ENCODE measurements at places on chromosomes 2 and 18.

DNA sequence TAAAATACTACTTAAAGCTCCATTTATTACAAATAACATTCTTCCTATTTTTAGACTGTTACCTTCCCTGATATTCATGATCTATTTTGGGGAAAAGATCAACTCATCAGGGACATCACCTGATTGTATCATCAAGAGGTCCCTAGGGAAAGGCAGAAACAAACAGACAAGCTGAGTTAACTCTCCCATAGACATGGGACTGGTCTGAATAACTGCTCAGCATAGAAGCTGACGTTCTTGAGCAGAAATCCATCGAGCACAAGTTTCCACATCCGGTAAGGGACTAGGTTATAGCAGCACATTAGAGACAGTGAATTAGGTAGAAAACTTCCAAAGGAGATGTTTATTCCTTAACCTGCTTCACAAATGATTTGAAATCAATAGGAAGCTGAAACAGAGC lies 1100.4 kb upstream of the SLC39A10 start:
- DNase-seq: no peak

GRCh38 chr2:66408905-66409304 lies 26.0 kb upstream of the MEIS1 start:
- DNase-seq: no peak

DNA sequence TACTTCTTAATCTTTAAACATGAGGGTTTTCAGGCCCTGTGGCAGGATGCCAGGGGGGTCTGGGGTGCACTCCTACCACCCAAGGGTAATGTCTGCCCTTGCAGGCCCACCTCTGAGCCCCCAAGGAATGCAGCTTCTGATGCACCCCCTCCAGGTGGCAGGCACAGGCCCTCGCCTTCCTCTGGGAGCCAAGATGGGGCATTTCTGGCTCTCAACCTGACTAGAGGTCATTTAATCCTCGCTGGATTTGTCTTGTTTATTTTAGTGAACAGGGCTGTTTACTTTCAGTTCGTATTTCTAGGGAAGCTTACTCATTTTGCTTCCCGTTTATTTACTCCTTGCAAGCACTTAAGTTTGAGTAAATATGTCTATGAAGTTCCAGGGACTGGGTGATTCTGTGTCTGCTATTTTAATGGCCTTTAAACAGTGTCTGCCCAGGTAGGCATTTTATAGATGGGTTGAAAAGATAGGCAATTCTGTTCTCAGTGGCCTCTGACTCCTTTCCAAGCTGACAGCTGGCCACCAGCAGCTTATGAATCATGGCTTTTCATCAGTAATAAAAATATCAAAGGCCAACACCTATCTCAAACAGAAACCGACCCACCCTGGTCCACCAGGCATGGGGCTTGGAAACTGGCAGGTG lies 11.1 kb upstream of the DNPEP start:
- DNase-seq: no peak

GRCh38 chr2:203720915-203721672 lies 14.7 kb downstream of the CD28 start:
- DNase-seq: no peak

DNA sequence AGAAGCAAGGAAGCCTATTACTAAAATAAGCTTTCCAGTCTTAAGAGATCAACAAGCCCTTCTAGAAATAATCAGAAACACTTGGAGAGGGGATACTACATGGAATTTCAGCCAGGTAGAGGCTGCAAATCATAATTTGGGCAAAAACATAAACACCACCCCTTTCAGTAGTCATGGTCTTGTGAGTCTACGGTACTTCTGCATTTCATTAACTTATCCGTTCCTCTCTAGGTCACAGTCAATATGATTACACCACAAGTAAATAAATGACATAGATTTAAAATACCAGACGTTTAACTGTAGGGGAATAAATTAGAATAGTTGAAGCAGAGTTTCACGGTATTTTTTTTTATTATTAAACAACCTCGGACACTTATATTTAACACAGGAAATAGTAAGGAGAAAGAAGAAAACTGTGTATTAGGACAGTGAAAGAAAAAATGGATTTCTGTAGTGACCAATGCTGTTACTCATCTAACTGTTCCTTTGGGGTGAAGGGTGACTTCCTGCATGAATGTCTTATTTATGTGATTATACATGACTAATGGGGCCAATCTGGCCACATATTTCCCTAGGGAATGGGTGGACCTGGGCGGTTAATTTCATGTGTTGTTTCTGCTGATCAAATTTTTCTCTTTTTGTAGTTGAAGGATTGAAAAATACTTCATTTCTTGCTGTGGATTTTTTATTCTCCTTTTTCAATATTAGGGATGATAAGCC lies 456.6 kb upstream of the UBE2E3 start:
- no peak for DNase-seq

DNA sequence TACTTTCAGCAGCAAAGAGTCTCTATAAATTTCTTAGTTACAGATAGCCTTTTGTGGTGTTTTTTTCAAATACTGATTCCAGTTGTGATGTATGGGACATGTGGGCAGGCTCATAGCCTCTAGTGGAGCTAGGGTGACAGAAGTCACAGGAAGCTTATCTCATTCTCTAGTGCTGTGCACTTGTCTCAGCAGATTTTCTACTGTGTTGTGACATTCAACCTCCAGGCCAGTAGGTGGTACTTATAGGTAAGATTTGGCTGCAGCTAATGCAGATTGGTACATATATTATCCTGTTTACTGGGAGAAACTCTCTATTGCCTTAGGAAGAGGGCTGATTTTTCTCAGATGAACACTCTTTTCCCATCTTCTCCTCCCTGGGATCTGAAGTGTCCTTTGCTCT lies 176.2 kb downstream of the CALCRL start:
- DNase-seq: no peak

GRCh38 chr18:61860302-61860701 lies 32.5 kb downstream of the RNF152 start:
- DNase-seq: no peak

- DNase-seq: no peak
These were observed 38.9 kb upstream of the MGAT4A start for GRCh38 chr2:98769784-98770183.

DNA sequence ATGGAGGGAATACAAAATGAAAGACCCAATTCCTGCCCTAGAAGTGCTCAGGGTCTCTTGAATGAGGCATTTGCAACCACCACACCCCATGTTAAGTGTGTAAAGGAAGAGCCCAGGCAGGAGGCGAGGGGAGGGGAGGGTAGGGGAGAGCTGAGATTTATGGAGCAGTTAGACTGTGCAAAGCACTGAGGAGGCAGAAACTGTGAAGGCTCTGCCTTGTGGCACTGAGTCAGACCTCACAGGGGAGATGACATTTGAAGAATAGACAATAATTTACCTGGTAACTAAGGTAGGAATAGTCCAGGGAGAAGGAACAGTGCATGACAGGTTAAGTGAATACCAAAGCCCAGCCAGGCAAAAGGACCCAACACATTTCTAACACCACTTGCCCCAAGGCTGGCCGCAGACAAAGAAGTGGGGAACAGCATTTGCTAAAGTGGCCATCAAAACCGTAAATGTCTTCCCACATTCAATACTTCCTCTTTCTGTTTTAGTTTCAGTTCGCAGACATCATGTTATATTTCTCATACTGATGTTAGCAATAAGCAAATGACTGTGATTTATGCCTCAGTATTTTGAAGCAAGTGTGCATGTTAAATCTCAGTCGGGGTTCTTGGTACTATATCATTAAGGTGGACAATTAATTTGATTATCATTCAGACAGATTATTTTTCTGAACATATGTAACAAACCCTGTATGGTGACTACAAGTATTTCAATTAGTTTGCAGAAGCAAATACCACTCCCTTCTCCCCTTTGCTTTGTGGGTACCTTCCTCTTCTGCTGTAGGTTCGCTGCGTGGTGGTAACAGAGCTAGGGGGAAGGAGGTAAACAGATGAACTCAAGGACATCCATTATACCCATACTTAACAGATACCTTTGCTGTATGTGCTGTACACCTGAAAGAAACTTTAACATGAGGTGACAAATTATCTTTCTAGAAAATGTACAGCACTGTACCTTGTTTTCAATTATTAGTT lies 27.5 kb downstream of the CDH20 start:
- no peak for DNase-seq

DNA sequence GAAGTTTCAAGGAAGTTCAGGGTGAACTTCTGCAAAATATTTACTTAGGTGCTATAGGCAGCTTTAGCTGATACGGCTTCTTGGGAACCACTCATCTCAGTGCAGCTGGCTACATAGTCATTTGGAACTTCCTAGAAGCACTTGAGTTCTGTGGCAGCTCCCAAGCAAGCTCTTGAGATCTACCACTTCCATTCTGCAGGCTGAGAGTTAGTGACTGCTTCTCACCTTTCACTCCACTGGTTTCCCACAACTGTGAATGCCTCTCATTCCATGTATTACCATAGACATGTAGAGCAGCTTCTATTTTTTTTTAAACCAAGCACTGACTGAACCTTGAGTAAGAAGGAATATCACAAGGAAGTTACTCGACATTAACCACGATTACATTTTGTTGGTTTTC lies 994.1 kb upstream of the ACVR2A start:
- DNase-seq: no peak

- DNase-seq: no peak
These were observed 75.3 kb downstream of the STK39 start for GRCh38 chr2:168172071-168172470.

- DNase-seq: no peak
These were observed 20.8 kb upstream of the TUBB6 start for GRCh38 chr18:12287131-12287681.

- no peak for DNase-seq
These were observed 18.7 kb downstream of the ORC2 start for GRCh38 chr2:200944467-200945394.

DNA sequence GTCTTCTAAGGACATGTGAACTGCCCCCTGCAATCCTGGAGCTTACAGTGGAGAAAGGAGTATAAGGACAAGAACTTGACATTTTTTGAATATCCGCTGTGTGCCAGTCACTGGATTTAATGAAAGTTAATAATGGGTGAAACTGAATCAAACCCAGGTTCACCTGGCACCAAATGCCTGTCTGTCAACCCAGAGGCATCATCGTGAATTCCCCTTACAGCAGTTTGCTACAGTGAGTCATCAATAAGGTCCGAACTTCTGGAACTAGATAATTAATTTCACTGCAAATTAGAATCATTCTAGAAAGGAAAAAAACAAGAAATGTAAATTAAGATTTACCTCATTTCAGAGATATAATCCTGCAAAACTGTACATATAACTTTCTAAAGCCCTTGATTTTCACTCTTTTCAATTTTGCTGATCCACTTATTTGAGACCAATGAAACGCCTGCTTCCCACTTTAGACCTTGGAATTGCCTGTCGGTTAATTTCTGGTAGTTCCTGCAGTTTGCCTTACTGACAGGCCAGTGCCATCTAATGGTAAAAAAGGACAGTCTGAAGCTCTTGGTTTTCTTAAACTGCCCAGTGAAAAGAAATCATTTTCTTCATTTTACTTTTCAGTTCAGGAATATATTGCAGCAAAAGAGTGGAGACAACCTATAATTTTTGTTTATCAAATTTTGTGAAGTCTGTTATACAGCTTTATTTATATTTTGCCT lies 8.2 kb downstream of the DSG2 start:
- no peak for DNase-seq

DNA sequence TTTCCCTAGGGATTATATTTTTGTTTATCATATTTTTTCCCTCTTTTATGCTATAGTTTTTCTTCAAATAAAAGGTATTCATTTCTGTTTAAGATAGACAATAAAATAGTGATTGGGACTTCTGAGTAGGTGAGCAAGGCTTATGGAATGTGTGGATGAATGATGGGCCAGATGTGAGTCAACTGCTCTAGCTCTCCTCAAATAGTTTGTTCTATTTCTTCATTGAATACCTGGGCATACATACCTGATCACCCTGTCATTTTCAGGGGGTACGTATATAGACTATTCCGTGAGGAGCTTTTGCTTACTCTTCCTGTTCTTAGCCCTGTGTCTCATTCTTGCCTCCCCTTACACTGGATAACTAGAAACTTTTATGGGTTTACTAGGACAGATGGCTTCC lies 41.9 kb downstream of the BABAM2 start:
- DNase-seq: no peak

DNA sequence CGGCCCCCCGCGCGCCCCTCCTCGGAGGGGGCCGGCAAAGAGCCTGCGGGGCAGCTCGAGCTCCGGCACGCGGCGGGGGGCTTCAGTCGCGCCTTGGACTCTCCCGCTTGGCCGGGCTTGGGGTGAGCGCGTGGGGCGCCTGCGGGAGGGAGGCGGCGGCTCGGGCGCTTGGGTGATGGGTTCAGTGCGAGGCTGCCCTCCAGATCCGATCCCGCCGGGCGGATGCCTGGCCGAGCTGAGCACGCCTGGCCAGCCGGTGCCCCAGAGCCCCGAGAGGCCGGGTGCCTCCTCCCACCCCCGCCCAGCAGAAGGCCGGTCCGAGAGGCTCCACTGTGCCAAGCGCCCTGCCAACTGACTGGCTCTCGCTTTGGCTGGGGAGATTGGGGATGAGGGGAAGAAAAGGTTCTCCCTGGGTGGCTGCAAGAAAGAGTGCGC lies 273 bp upstream of the NXPH2 start:
- DNase-seq: no peak

- DNase-seq: no peak
These were observed 47.7 kb upstream of the WDR75 start for GRCh38 chr2:189393440-189394111.

DNA sequence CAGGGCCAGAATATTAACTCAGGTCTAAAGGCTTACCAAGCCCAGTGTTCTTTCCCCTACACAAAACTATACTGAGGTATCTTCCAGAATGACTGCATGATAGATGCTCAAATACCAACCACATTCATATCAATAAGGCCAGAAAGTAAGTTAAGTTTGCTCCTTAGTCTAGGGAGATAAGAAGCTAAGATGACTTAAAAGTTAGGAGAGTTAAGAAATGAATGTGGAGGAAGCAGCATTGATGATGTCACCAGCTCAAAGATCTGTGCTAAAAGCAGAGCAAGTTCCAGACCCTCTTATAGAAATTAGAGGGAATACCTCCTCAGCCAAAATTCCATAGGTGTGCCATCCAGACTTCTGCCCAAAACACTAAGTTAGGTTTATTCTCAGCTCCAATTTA lies 6.1 kb downstream of the PPP4R1 start:
- DNase-seq: no peak

- DNase-seq: no peak
These were observed 16.0 kb downstream of the LANCL1 start for GRCh38 chr2:210460322-210461227.

DNA sequence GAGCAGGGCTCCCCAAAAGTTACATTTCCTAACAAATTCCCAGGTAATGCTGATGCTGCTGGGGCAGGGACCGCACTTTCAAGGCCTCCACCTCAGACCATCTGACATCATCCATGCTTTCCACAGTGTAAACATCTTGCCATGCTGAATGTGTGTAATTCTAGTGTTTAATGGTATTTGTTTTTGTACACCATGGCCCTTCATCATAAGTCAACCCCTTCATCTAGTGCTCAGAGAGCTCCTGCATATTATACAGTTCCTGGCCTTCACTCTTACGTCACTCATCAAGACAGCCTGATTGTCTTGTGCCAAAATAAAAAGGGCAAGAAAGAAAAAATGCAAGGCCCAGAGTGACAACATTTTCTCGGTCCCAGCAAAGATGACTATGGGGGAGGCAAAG lies 77.5 kb upstream of the ZFP36L2 start:
- DNase-seq: no peak

Data from stimulated activated CD8-positive, alpha-beta memory T cell treated with anti-CD3 and anti-CD28 coated beads, Interleukin-2, amount 100 ng/mL, for 1 hour (primary cell).